ENCODE measurements at places on chromosomes 11 and 22.

DNA sequence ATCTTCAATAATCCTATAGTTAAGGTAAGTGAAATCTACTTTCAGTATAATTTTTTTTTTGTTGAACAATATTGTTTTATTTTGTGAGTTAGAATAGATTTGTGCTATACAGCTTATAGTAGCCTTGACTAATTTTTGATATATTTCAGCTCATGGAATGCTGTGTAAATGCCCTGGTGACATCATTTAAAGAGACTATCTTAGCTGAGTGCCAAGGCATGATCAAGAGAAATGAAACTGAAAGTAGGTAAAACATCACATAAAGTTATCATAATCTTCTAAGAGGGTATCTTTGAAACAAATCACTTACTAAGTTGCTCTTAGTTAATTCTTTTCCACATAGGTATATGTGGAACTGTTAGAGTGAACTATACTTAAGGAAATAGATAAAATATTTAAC, 51.4 kb upstream of the ACAT1 start:
- peak; percentile 50 for DNase-seq

DNA sequence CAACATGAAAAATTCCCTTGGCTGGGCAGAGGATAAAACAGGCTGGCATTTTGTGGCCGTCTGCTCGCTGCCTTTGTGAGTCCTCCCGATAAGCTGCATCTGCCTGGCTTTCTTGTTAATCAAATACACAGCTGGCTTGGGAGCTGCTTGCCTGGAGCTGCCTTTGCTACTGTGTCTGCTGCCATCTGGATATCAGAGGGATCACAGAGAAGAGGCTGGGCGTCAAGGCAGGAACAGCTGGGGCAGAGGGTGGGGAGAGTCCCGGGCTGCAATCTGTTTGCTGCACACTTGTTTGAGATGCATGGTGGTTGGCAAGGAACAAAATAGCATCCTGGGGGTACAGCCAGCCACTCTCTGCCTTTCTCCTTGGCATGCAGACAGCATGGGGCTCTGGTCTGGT, 36.0 kb downstream of the COMMD9 start:
- no peak for DNase-seq

- DNase-seq, result no peak
Observed at GRCh38 chr11:105245781-105246315, 106.3 kb upstream of the CARD18 start.

DNA sequence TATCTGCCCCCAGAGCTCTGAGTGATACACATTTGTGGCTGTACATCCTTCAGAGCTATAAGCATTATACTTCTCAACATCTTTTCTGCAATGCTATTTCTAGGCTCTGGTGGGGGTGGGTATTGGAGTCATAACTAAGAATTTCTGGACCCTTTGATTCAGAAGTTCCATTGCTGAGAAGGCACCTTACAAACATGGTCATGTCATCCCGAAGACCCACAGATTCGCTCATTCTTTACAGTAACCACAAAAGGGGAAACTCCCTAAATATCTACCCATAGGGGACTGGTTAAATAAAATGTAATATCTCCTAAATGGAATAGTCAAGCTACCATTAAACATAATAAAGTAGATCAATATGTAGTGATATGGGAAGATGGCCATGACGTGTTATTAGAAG, 98.8 kb downstream of the PRR5L start:
- no peak for DNase-seq

DNA sequence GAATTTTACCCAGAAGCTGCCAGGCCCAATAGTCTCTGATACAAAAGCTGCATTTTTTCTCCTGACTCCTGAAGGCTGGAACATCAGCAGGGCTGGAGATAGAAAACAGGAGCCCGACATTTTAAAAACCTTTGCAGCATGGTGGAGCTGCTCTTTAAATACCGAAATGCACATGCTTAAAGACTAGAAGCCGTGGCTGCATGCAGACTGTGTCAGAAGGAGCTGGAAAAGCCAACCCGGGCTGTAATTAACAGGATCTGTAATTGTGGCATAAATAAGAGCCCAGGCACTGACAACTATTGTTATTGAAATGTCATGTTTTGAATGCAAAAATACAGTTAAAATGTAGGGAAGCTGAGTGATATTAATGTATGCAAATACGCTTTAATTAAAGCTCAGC, 304.9 kb upstream of the PLET1 start:
- no peak for DNase-seq

DNA sequence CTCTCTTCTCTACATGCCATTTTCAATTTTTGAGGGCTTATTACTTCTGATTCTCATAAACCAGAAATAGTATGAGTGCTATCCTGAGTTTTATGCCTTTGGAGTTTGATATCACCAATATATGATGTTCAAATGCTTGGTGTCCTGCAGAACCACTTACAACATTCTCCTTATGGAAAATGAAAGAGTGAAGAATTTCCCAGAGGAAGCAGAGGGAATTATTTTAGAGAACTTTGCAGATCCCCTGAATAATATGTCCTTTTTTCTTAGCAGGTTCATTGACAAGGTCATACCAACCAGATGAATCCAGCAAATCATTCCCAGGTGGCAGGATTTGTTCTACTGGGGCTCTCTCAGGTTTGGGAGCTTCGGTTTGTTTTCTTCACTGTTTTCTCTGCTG, at the start of gene OR4D5:
Gene OR4D5, plus strand, starts transcription at position 301 of the 400 bp plus-strand sequence. Its CDS starts 0 bp downstream, at position 301.
- DNase-seq, result no peak

DNA sequence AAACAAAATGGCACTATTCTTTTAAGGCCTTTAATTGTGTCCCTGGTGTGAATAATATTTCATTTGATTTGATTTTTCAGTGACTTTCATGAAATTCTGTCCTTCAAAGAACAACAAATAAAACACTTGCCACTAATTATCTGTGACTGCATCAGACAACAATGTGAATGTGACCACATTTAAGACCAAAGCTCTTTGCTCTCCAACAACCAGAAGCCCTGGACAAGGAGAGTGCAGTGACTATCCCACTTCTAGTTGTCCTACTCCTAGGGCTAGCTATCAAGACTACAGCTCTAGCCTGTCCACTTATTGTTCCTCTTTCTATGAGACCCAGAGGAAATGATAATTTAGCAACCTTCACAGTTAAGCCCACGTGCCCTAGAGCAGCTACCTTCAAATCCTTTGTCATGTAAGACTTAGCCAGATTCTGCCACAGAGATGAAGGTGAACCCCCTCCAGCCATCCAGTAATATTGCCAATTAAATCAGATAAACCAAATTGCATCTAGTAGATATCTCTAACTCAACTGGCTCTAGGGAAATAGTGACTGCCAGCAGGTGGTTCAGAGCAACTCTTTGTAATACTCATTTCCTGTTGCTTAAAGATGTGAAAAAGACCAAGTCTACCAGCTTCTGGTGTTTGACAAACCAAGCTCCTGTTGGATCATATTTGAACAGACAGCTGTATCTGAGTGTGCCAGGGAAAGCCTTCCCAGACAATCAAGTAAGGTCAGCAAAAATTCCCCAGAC, 142.6 kb upstream of the BLID start:
- DNase-seq, result peak; percentile 69

- no peak for DNase-seq
Observed at GRCh38 chr11:112526699-112527416, 266.2 kb upstream of the PLET1 start.

DNA sequence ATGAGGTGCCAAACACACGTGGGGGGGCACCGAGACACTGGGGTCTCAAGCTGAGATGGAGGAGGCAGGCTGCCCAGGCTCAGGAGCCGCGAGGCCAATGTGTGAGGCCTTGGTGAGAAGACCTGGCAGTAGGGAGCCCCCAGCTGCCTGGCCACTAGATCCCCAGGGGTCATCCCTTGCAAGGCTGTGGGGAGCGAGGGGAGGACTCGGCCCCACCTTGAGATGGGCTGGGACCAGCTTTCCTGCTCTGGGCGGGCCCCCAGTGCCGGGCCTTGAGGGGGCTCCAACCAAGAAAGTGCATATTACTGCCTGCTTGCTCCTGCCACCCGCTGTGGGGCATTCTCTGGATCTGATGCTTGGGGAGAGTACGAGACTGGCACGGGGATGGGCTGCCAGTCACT, 107.0 kb downstream of the CTTN start:
- DNase-seq, result no peak

DNA sequence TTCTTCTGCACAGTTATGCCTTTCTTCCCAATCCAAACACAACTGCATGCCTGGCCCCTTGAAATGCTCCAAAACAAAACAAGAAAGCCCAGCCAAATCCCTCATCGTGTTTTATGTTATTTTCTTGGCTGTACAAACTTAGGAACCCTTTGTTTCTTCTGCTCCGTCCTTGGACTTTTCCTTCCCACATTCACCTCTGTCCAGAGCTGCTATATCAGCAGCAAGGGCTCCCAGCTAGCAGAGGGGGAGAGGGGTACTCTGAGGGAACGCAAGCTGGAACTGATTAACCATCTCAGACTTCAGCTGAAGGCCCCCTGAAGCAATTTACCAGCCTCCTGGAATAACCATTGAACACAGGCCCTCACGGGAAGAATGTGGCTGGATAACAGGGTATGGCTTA, 214.7 kb downstream of the TENM4 start:
- DNase-seq, result no peak

- DNase-seq, result no peak
Observed at GRCh38 chr11:65530157-65530496, 5.2 kb downstream of the SCYL1 start.

DNA sequence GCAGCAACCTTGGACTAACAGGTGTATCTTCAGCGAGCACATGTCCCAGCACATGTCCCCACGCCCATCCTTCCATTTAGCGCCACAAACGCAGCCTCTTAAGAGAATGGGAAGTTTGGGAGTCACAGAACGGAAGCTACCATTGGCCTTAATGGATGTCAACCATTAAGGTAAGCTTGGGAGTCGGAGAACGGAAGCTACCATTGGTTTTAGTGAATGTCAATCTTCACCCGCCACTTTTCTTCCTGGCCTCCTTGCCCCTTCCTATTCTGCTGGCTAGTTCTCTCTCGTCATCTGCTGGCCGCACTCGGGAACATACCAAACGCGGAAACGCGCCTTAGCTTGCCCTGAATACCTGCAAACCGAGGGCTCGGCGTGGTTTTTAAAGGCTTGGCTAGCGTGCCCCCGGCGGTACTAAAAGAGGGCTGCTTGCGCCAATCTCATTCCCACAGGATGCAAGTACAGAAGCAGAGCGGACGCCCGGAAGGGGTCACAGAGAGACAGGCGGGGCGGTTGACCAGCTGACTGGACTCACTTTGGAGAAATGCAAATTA, 24.3 kb downstream of the GLYATL1 start:
- no peak for DNase-seq

DNA sequence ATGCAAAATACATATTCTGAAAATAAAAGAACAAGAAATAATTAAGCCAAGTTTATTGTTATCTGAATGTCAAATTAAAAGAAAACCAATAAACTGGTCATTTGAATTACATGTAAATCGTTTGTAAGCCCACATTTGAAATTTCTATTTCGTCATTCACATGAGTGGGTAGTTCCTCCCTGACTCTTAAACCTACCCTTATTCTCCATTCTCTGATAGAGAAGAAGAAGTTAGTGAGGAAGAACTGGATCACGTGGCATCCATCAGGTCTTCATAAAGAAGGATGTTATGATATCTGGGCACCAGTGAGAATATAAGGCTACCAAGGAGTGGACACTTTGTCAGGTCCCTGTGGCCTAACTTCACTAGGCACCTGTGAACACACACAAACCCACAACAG, 328.1 kb downstream of the OPCML start:
- no peak for DNase-seq

GRCh38 chr11:9267680-9268079, 2.5 kb upstream of the DENND5A start:
- DNase-seq, result no peak

- DNase-seq, result peak; percentile 78
Observed at GRCh38 chr22:35352214-35353111, 28.4 kb upstream of the HMOX1 start.

GRCh38 chr11:19772480-19772879, 59.8 kb downstream of the NAV2 start:
- DNase-seq, result no peak

- DNase-seq, result no peak
Observed at GRCh38 chr11:103631841-103632240, 404.6 kb upstream of the DDI1 start.

GRCh38 chr11:124195189-124195734, 12.1 kb downstream of the OR10D3 start:
- DNase-seq, result peak; percentile 48

- no peak for DNase-seq
Observed at GRCh38 chr11:83034673-83035014, 37.1 kb downstream of the RAB30 start.

DNA sequence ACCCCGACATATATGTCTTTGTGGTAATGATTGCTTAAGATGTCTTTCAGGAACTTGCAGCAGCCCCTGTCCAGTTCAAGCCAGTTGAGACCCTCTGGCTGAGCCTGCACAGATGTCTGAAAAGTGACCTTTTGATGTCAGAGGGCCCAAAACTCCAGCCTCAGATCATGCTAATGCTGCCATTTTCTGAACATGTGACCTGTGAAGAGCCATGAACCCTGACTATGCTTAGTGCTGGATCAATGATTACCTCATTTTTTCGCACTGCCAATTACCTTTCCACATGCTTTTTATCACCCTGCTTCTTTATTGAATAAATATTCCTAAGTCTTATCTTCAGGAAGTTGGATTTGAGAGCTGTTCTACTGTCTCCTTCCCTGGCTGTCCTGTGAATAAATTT, 6.9 kb upstream of the CYP2R1 start:
- no peak for DNase-seq

GRCh38 chr22:32754413-32755041, 47.0 kb upstream of the TIMP3 start:
- DNase-seq, result no peak

GRCh38 chr11:132453406-132453805, 1078.9 kb downstream of the OPCML start:
- no peak for DNase-seq

- no peak for DNase-seq
Observed at GRCh38 chr11:67483831-67484665, 1.2 kb downstream of the AIP start.

DNA sequence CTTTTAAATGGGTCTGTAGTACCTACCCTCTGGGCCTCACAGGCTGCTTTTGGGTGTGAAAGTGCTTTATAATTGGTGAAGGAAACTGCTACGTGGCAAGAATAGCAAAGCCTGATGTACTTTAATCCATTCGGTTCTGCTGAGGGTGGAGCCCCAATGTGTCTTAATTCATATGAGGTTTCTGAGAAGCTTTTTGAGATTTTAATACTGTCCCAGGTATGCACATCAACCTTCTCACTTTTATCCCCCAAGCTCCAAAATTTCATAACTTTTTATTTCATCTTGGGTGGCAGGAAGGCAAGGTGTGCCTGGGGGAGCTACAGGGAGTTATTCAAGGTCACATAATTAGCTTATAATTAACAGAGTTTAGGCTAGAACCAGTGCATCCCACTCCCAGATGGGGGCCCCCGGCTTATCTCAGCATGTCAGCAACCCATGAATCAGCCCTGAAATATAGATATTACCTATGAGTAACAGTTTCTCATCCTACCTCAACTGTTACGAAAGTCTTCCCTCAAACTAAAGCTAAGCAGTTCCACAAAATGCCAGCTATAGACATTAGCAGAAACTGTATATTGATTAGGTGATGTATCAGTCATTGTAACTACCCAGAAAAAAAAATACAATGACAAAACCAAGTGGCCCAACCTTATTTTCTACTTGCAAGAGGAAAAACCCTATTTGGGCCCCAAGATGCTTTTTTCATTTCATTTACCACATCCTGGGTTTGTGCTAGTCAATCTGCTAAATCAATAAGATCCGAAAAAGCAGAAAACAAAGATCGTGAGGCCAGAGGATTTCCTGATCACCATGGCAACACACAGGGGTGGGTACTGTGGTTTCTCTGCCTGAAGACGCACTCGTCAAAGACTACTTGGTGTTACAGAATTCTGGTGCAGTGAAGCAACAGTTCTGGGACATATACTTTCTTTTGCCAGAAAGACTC, 26.7 kb downstream of the CD44 start:
- DNase-seq, result peak; percentile 98

- DNase-seq, result no peak
Observed at GRCh38 chr11:133898031-133898769, 52.9 kb upstream of the SPATA19 start.
